ENCODE measurements at places on chromosomes 1 and 21.

DNA sequence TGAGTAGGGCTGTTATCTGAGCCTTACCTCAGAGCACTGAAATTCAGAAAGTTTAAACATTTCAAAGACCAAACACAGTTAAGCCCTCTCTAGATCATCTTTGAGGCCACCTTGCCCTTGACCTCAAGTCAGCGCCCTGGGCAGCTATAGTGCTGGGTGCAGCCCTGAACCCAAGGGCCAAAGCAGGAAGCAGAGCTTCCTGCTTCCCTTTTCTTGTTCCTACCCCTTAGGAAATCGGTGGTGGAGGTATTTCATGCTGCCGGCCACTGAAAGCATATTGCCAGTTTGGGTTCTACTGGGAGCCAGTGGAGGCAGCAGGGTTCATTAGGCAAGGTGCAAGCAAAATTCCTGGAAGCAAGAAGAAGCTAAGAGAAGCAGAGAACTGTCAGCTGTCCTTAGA lies 26.1 kb downstream of the CD244 start:
- DNase-seq, result no peak

DNA sequence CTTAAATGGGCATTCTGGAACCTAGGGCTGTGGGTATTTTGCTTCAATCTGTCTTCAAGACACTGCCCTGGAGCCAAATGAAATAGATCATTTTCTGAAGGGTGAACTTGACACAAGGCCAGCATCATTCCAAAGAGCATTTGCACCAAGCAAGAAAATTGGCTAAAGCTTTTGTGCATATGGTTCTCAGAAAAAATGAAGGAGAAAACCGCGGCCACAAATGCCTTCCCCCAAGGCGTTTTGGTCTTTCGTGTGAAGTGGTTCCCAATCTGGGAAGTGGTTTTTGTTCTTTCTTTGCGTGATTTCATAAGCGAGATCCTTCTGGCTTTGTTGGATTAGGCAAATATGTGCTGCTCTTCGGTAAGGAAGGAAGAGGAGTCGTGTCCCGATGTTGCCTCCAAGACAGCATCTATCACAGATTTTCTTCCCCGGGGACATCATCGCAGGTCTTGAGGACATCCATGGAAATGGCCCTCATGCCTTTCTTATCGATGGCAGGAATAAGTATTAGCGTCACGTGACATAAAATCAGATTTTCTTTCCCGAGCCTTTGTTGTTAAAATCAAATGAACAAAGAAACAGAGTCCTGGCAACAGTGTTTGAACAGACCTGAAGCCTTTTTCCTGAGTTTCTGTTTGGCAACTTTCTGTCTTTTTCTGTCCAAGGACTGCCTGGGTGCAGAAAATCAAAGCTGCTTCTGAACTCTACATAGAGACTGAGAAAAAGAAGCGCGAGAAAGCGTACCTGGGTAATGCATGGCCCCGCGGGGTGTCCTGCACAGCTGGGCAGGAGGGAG lies 31.0 kb downstream of the ATP5PO start:
- no peak for DNase-seq

DNA sequence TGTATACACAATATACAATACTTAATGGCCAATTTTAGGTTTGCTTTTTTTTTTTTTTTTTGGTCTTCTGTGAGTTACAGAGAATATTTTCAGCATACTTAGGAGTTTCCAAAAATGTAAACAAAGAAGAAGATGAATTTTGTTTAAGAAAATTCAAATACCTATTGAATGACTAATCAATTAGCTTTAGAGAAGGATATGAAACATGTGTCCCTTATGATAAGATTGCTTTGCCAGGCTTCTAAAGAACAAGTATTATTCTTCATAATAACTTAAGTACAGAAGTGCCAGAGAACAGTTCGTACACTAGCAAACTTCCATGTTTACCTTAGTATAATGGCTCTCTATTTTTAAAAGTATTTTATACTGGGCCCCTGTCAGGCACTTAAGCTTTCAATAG lies 1191.0 kb upstream of the NCAM2 start:
- no peak for DNase-seq

- DNase-seq, result no peak
These were observed 98.8 kb upstream of the DUSP10 start for GRCh38 chr1:221840511-221841243.

DNA sequence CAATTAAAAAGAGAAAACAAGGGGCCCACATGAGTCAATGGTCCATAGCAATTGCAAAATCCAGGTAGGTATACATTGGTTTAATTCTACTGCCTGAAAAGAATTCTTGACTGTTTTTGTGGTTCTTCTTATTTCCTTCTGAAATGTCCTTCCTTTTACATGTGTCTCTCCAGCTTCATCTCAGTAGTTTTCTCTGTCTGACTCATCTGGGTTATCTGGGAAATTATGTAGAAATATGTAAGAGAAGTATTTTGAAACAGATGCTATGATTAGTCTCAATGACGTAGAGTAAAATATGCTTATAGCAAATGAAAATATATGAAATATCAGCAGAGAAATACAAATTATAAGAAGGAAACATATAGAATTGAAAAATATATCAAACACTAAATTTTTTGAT lies 953.2 kb downstream of the BRINP3 start:
- no peak for DNase-seq

GRCh38 chr21:38319781-38320180 lies 63.0 kb downstream of the KCNJ15 start:
- no peak for DNase-seq

- no peak for DNase-seq
These were observed 28.3 kb upstream of the PPM1J start for GRCh38 chr1:112743174-112744008.

DNA sequence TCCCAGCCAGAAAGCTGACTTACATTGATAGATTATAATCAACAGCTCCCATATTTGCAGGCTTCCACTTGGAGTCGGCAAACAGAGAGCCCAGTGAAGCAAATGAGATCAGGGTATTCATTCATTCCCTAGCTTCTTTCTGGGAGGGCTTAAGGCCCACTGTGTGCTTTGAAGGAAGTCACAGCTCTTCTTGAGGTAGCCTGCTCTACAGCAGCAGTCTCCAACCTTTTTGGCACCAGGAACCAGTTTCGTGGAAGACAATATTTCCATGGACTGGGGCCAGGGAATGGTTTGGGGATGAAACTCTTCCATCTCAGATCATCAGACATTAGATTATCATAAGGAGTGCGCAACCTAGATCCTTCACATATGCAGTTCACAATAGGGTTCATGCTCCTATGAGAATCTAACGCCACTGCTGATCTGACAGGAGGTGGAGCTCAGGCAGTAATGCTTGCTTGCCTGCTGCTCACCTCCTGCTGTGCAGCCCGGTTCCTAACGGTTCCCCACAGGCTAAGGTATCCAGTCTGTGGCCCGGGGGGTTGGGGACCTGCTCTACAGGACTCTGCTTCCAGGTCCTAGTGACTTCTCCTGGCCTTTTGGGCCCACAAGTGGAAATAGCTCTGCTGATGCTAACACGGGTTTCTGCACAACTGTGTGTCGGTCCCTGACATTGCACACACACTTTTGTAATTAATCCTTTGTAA lies 13.7 kb upstream of the ADAM30 start:
- DNase-seq, result no peak

DNA sequence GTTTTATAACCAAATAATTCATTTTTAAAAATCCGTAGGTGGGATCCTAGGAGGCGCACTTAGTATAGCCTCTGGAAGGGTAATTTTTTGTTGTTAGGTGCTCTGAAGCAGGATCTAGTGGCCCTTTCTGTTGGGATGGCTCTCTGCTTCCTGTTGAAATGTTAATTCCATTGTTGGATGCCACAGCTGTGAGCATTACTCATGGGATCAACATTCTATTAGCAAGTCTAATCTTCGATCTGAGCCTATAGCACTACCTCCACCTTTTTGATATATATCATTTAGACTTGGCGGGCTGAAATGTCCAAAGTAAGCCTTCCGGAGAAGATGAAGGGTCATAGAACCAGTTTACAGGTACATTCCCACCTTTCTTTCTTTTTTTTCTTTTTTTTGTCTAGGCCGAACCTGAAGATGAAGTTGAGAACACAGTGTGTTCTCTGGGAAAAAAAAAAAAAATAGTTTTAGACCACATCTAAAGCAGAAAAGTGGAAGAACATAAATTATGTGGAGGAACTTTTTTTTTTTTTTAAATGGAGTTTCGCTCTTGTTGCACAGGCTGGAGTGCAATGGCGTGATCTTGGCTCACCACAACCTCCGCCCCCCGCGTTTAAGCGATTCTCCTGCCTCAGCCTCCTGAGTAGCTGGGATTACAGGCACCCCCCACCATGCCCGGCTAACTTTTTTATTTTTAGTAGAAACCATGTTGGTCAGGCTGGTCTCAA lies 1.4 kb downstream of the CXADR start:
- no peak for DNase-seq

All from activated CD4-positive, alpha-beta T cell treated with anti-CD3 and anti-CD28 coated beads, Interleukin-2, amount 10 ng/mL, durations not matched to agents 7 days and 5 days (primary cell).